ENCODE measurements at places on chromosomes 3 and 15.

GRCh38 chr3:16514755-16515353 lies 1.4 kb upstream of the RFTN1 start:
- no peak for DNase-seq

DNA sequence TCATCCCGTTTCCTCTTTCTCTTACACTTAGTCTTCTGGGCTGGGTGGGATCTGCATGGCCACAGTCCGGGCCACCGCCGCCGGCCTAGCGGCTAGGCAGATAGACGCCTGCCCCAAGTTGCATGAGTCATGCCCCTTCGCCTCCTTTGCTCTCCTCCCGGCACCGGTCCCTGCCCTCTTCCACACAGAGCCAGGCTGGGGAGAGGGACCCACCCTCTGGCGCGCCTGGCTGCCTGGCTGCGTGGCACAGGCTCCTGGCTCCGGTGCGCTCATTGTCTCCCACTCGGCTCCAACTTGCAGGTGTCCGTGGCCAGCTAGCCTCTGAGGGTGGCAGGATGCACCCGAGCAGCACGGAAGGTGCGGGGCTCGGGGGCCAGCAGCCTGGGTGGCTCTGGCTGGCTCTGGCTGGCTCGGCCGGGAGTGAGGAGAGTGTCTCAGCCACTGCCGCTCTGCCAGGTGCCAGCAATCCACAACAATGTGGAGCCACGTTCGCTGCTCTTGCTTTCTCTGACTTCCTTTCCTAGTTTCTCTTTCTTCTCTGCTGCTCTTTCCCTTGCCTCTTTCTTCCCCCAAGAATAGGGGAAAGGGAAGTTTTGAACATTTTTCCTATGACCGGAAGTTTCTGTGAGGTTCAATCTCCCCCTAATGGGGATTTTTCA lies 22.4 kb upstream of the MTHFS start:
- DNase-seq, result no peak

- no peak for DNase-seq
These were observed 195.2 kb downstream of the PLCL2 start for GRCh38 chr3:17079933-17080332.

DNA sequence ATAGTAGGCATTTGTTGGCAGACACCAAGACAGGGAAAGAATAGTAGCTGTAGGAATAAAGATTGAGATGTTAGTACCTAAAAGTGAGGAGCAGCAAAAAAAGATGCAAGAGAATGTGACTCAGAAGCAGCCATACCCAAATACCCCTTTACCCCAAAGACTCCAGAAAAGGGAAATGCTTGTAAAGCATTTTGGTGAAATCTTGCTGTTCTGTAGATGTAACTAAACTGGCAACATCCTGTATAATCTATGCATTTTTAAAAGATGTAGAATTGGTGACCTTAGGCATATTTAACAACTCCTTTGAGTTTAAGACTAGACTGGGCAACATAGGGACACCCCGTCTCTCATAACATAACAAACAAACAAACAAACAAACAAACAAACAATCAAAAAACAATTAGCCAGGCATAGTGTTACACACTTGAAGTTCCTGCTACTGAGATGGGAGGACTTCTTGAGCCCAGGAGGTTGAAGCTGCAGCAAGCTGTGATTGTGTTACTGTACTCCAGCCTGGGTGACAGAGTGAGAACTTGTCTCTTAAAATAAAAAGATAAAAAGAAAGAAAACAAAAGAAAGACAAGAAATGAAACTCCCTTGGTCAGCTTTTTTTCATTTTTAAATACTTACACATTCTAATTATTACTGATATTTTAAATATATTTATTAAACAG lies 361.5 kb upstream of the KCNH8 start:
- no peak for DNase-seq

DNA sequence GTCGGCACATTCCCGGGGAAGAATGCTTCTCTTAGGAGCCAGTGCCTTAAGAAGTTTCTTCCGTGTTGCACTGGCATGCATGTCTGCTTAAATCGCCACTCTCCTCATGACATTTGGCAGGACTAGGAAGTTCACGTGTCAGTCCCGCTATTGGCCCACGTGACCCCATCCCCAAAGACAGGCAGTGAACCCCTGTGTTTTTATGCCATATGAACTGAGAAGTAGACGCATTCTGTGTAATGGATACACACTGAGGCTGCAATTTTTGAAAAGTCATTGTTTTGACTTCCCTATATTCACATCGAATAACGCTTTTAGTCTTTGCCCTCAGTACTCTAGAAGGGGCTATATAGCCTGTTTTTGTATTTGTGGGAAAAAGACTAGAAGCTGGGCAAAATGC lies 125.6 kb upstream of the TBL1XR1 start:
- no peak for DNase-seq

Data from AG04449 (cell line).